ENCODE measurements at places on chromosomes 13 and 19. TPM values are rescaled to one million over a fixed set of nuclear protein-coding genes. Genes with fewer than 3 reads are reported as not detected.

GRCh38 chr19:29525901-29526729 lies at the start of gene VSTM2B:
Gene VSTM2B (plus strand): TSS chr19:29525994. CDS start chr19:29526584, 590 bp downstream.
- DNase-seq, result no peak
- peaks cover 70% of the 10 kb centered on the region for H3K27me3 ChIP-seq
- no peak within 1 kb of the TSS for H3K4me3 ChIP-seq
- no peaks in the 10 kb centered on the region for H3K36me3 ChIP-seq

GRCh38 chr13:20258208-20258962 lies 26.3 kb upstream of the GJB6 start:
- no peaks in the 10 kb centered on the region for H3K27me3 ChIP-seq
- no peaks in the 10 kb centered on the region for H3K36me3 ChIP-seq
- no peak for DNase-seq

DNA sequence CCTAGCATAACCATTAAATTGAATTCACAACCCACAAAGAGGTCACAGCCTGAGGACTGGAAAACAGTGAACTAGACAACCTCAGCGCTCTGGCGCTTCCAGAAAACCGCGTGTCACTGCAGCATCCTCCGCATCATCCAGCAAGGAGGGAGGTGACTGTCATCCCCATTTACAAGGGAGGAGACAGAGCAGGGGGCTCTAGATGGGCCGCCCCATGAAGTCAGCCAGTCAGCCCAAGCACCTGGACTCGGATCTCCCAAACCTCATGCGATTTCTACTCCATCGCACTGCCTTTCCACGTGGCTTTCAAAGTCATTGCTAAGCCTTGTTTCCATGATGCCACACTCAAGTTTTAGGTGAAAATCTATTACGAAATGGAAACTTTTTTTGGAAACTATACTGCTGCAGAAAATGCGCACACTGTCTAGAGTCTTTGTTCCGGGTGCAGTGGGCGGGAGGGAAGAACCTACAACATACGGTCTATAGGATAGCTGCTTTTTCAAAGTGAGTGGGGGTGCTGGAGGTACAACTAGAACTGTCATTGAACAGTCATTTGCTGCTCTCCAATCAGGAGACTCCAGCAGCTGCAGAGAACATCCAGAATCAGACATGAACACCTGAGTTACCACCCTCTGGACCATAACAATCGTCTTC lies 2.8 kb downstream of the AP3D1 start:
- no peaks in the 10 kb centered on the region for H3K36me3 ChIP-seq
- H3K4me3 ChIP-seq, result no peak overlapping the region
- no peak for DNase-seq
- H3K27ac ChIP-seq, result no peak overlapping the region
- H3K4me1 ChIP-seq, result peaks cover 13% of the 10 kb centered on the region

GRCh38 chr19:38912600-38913514 lies 871 bp upstream of the CCER2 start:
- peak; percentile 45 for DNase-seq
- H3K36me3 ChIP-seq, result no peaks in the 10 kb centered on the region
- no peak overlapping the region for H3K27ac ChIP-seq
- H3K4me1 ChIP-seq, result no peaks in the 10 kb centered on the region
- no peak overlapping the region for H3K4me3 ChIP-seq

DNA sequence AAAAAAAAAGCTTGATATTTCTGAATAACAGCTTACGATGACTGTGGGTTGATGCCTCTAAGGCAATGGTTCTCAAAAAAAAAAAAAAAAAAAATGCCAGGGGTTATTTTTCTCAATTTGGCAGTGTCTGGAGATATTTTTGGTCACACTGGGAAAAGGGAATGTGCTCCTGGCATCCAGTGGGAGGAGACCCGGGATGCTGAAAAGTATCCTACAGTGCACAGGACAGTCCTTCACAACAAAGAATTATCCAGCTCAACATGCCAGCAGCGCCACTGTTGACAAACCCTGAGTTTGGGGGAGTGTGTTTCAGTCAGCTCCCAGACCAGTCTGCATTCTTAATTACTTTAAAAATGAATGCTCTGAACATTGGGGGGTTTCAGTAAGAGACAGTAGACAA lies 54.5 kb downstream of the FLT3 start:
- H3K27me3 ChIP-seq, result peaks cover 30% of the 10 kb centered on the region
- peaks cover 13% of the 10 kb centered on the region for H3K4me1 ChIP-seq
- no peak overlapping the region for H3K4me3 ChIP-seq
- no peak overlapping the region for H3K27ac ChIP-seq
- DNase-seq, result no peak

DNA sequence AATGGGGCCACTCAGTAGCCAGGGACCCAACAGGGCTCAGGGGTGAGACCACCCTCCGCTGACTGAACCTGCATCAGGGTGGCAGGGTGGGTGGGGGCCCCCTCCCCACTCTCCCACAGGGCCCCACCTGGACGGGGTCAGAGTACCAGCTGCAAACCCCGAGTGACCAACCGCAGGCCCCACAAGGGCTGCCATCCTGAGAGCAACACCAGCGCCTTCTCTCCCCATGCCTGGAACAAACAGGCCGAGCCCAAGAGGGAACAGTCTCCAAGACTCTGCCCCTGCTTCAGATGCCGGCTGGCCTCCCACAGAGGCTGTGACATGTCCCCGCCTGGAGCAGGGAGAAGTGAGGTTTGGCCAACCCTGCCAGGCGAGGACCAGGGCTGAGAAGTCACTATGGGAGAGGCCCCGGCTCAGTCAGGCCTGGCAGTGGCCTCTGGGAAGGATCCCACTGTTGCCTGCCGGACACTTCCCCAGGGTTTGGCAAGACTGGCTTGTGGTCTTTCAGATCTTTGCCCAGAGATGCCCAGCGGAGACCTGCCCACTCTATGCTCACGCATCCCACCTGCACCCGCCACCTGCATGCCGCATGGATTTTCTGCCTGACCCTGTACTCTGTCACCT lies 27.2 kb downstream of the MPND start:
- no peaks in the 10 kb centered on the region for H3K27me3 ChIP-seq
- H3K4me3 ChIP-seq, result no peak overlapping the region
- no peak for DNase-seq
- H3K27ac ChIP-seq, result peak overlapping the region; percentile 88
- peaks cover 51% of the 10 kb centered on the region for H3K4me1 ChIP-seq
- peaks cover 25% of the 10 kb centered on the region for H3K36me3 ChIP-seq

STOML3 gene
- total RNA-seq, result not detected

CYP2S1 gene
- 12.5 TPM for total RNA-seq

CRX gene
- total RNA-seq, result not detected

TUBA3C gene
- total RNA-seq, result not detected

All from left lung (tissue), 14 donors.